ENCODE measurements at places on chromosomes 3 and 15.

- DNase-seq, result no peak
Measured at GRCh38 chr15:89805241-89806209, 9.1 kb downstream of the ANPEP start.

- no peak for DNase-seq
Measured at GRCh38 chr3:24867783-24868182, 373.1 kb upstream of the THRB start.

- no peak for DNase-seq
Measured at GRCh38 chr15:64011736-64012135, 34.5 kb downstream of the DAPK2 start.

- DNase-seq, result no peak
Measured at GRCh38 chr3:161413127-161413854, 42.0 kb upstream of the SPTSSB start.

DNA sequence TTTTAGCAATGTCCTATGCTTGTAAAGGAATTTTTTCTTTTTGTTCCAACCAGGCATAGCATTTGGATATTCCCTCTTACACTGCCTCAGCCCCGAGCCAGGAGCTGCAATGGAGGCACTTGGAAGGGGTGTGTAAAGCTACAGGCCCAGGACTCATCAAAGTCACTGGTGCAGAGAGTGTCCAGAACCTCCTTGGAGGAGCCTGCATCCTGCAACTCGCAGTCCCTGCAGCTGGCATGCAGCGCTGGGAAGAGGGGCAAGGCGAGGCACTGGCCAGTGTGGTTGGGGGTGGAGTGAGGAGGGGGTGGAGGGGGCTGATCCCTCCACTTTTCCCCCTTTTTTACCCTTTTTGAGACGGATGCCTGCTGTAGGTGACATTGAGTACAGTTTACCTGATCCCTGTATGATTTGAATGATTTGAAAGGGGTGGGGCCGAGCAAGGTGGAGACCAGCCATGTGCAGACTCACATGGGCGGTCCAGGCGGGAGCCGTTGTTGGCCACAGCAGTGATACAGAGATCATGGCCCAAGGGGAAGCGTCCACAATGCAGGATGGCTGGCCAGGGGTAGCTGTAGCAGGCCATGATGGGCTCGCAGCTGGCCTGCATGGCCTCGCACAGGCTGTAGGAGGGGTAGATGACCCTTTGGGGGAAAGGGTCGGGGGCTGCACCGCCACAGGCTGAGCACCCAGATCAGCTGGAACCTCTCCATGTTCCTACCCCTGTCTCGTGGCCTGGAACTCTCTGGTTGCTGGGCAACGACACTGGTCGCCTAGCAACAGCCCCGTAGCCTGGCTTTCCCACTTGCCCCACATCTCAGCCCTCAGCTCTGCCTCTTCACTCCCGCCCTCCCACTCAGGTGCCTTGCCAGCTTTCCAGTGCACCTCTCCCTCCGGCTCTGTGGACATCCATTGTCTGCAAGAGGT is 7.9 kb downstream of the P4HTM start:
- no peak for DNase-seq

- DNase-seq, result no peak
Measured at GRCh38 chr15:27850981-27851857, 247.9 kb downstream of the OCA2 start.

- no peak for DNase-seq
Measured at GRCh38 chr15:57772223-57772957, 65.9 kb downstream of the POLR2M start.

DNA sequence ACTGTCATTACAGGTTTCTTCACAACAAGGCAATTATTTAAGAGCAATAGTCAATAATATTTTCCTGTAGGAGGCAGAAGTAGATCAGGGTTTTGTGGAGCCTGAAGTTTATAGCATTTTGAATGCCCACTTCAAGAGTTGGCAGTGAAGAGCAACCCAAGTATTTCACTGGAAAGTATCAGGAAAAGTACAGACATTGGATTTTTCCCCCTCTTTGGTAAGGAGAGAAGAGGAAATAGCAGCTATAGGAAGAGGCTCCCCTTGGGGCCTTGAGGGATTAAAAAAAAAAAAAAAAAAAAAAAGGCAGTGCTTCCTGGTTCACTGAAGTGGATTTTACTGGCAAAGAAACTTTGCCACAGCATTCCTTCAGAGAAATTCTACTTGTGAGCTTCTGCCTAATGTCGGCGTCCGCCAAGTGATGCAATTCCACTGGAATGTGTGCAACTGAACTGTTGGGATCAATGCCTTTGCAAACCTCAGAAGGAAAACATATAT is 5.7 kb upstream of the CNTN6 start:
- no peak for DNase-seq

- DNase-seq, result no peak
Measured at GRCh38 chr15:36951731-36952247, 148.6 kb downstream of the MEIS2 start.

DNA sequence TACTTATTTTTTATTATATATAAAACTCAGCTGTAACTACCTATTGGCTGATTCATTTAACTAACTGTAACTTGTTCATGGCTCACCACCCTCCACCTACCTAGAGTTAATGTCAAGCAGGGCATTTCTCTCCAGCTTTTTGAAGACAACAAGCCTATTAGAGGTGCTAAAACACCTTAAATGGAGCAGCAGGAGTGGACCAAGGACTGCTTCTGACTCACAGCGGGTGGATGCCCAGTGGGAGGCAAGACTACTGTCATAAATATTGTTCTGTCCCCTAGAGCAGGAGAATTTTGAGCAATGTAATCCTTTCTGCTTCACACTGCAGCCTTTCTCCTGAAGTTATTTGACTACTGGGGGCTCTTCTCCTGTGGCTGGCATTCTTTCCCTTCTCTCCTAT is 146.9 kb downstream of the CLSTN2 start:
- DNase-seq, result no peak

GRCh38 chr3:186732169-186732766 is 15.1 kb downstream of the KNG1 start:
- DNase-seq, result no peak

- peak; percentile 6 for DNase-seq
Measured at GRCh38 chr3:155079746-155080487, at the start of gene MME. MME (plus strand) TSS chr3:155080319; CDS start chr3:155084168, 3,849 bp downstream.

GRCh38 chr3:129032716-129033115 is 27.9 kb upstream of the GP9 start:
- no peak for DNase-seq

DNA sequence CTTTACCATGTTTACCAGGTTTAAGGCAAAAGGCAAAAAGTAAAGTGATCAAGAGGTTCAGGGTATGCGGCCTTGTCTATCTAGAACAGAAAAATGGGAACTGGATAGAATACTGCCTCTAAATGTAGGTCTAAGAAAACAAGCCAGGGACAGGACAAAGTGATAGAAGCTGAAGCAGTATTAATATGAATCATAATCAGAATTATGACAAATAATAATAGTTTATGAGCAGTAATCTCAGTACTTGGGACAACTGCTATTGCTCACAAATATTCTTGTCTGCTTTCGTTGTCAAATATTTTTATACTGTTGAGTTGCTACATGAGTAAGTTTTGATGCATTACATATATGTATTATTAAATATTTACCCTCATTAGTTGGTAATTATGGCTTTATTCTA is 356.9 kb upstream of the RBMS3 start:
- no peak for DNase-seq

- no peak for DNase-seq
Measured at GRCh38 chr3:108201258-108201657, 21.0 kb downstream of the IFT57 start.

GRCh38 chr3:126537730-126538281 is 13.9 kb downstream of the CHST13 start:
- no peak for DNase-seq

- DNase-seq, result no peak
Measured at GRCh38 chr3:20683910-20684309, 497.9 kb upstream of the SGO1 start.

GRCh38 chr3:47978386-47978785 is 37.8 kb downstream of the MAP4 start:
- no peak for DNase-seq

DNA sequence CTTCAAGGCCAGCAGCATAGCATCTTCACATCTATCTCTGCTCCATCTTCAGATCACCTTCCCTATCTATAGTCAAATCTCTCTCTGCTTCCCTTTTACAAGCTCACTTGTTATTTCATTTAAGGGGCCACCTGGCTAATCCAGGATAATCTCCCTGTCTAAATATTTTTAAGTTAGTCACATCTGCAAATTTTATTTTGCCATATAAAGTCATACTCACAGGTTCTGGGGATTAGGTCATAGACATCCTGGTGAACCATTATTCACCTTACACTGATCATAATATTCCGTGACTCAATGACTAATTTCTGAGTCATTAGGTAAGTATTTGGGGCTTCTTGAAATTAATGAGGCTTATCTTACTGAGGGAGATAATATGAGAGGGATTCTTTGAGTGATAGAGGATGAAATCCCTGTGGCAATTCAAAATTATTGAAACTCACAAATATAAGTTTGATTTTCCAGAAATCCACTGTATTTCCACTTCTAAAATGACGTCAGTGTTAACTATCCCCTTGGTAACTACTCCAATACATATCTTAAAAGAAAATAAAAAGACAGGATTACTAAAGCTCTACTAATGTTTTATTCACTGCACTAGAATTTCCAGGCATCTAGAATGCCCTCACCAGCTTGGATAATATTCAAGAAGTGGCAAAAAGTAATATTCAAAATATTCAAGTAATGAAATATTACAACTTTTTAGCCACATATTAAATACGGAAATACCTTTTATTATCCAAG is 93.7 kb upstream of the RBMS3 start:
- DNase-seq, result no peak

DNA sequence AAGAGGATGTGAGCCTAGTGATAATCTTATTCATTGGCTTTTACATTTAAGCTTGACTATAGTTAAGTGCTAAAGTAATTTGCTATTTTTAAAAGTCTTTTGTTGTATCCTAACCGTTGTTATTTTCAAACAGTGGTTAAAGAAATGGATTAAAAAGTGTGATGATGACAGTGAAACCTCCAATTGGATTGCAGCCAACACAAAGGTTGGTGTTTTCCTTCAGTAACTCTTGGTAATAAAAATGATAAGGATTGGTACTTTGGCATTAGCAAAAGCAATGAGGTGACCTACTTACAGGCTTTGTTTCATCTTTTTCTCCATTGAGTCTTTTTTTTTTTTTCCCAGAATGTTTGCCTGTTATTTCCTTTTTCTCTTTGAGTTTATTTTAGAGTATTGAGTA is 87.5 kb upstream of the GOLGA6B start:
- DNase-seq, result no peak
